ENCODE measurements at places on chromosomes 1 and 21.
A peak's percentile ranks its signal among the peaks of the same experiment; 100 is the strongest.

- peak; percentile 77 for DNase-seq
Observed at GRCh38 chr1:222631611-222632208, 13.8 kb downstream of the MIA3 start.

- DNase-seq, result no peak
Observed at GRCh38 chr1:200237066-200237465, 172.8 kb downstream of the ZNF281 start.

DNA sequence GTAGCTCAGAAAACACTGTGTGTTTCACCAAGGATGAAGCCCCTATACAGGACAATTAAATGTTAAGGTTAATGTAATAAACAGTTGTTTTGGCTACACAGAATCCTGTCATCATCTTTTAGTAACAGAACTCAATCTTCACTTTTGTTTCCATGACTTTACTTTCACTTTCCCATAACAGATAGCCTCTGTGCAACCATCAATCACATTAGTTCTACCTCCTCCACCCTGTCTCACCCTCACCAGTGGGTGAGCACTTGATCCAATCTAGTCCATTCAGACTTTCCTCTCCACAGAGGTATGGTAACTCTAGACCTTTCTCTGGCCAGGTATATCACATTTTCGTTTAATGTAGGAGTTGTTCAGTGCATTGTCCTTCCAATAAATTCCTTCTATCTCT is 1018.5 kb downstream of the ADGRL2 start:
- no peak for DNase-seq

- DNase-seq, result peak; percentile 70
Observed at GRCh38 chr21:36917471-36918158, 48.9 kb downstream of the HLCS start.

GRCh38 chr21:16533692-16534407 is 804.1 kb downstream of the USP25 start:
- no peak for DNase-seq

DNA sequence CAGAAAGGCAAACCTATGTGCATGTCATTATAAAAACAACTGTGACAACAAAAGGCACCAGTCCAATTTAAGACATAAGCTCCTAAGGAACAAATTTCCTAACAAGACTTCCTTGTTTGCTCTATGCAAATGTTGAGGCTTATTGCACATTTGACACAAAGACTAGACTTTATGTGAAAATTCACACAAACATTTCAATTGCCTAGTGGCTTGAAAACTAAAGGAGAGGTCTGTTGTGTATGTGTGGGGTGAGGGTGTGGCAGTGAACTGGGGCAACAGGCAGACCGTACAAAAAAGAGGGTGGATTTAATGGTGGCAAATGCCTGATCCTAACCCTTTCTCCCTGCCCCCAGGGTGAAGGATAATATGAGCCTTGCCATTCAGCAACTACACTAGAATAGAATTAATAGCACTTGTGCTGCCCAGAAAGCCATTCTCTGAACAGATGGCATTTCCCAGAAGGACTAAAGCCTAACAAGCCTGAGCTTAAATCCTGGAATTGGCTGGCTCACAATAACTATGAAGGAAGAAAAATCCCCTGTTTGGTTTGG is 73.9 kb downstream of the GLUL start:
- no peak for DNase-seq

- DNase-seq, result peak; percentile 8
Observed at GRCh38 chr1:189662190-189662589, 815.5 kb downstream of the BRINP3 start.

DNA sequence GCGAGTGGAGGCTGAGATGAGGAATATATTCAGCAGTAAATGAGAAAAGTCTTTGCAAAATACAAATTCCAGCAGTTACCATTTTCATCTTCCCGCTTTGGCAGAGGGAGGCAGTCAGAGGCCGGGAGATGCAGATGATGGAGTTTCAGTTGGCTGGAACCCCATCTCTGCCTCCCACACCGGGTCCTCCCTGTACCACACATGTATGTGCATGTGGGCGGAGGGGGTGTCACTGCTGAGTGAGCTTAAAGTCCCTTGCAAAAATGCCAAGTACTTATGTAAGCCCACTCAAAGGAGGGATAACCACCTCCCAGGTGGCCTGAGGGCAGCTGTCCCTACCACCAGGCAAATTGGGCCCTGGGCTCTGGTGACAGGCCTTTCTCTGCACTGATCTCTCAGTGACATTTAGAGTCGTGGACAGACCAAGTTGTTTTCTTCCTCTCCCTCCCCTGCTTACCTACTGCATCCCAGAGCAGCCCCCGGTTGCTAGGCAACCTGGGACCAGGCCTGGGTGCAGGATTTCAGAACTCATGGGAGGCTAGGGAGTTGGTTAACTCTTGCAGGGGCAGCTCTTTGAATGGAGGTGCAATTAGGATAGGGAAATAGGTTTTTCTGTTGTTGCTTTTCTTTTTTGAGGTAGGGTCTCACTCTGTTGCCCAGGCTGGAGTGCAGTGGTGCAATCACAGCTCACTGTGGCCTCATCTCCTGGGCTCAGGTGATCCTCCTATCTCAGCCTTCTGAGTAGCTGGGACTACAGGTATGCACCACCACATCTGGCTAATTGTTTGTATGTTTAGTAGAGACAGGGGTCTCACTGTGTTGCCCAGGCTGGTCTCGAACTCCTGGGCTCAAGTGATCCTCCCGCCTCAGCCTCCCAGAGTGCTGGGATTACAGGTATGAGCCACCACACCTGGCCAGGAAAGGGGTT is 17.1 kb upstream of the UBXN10 start:
- no peak for DNase-seq

DNA sequence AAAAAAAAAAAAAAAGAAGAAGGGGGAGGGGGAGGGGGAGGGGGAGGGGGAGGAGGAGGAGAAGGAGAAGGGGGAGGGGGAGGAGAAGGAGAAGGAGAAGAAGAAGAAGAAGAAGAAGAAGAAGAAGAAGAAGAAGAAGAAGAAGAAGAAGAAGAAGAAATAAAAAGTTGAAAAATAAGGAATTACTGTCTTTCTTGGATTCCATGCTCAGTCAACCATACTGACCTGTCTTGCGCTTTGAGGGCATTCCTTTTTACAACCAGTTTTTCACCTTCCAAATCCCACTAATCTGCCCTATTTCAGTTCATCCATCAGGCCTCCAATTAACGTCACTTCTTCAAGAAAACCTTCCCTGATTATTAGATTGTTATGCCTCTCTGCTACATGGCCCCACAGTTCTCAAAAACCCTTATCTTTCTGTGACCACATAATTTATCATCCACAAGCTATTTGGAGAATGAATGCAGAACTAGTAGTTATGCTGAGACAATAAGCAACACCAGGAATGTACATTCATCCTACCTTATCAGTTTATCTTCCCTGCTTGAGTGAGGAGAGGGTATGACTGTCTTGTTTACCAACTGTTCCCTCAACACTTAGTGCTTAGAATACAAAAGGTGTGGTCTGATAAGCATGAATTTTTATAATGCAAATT is 57.5 kb upstream of the GUCA2A start:
- peak; percentile 91 for DNase-seq

GRCh38 chr1:7553042-7553690 is 217.9 kb upstream of the VAMP3 start:
- no peak for DNase-seq

GRCh38 chr1:42949312-42950115 is 9.2 kb downstream of the SLC2A1 start:
- no peak for DNase-seq

- DNase-seq, result no peak
Observed at GRCh38 chr1:59856725-59857338, 42.1 kb downstream of the HOOK1 start.

DNA sequence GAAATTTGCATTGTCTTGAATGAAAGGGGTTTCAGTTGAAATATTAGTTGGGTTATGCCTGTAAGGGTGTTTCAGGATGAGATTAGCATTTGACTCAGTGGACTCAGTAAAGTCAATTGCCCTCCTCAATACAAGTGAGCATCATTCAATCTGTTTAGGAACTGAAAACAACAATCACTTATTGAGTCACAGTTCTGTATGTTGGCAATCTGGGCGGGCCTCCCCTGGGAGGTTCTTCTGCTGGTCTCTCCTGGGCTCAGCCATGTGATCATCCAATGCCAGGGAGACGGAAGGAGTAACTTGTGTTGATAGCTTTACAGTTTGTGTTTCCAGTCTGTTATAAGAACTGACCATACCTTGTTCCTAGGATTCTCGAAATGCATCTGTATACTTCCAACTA is 262.9 kb upstream of the RUNX1 start:
- no peak for DNase-seq

DNA sequence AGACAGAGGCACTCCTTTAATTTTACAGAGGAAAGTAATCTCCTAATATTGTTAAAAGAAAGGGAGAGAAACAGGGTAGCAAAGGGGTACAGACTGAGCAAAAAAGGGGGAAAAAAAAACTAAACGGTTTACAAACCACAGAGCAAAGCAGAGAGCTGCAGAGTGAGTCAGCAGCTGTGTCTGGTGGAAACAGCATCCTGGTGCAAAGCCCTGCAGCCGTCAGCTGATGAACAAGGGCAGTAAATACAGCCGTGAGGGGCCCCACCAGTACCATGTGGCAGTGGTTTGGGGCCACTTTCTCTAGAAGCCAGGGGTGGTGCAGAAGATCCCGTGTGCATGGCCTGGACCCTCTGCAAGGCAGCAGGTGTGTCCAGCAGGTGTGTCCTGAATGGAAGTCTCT is 111.3 kb downstream of the ERG start:
- DNase-seq, result peak; percentile 49

Data from iris pigment epithelial cell (primary cell).